Nucleus accumbens (tissue), 56 donors: ENCODE measurements at places on chromosomes 16 and 17.

- no peak for DNase-seq
Observed at GRCh38 chr16:55475919-55476318, 3.1 kb upstream of the MMP2 start.

- no peak for DNase-seq
Observed at GRCh38 chr16:4607841-4608703, 6.6 kb downstream of the UBALD1 start.

- no peak for DNase-seq
Observed at GRCh38 chr16:47774661-47775060, 313.5 kb downstream of the PHKB start.

DNA sequence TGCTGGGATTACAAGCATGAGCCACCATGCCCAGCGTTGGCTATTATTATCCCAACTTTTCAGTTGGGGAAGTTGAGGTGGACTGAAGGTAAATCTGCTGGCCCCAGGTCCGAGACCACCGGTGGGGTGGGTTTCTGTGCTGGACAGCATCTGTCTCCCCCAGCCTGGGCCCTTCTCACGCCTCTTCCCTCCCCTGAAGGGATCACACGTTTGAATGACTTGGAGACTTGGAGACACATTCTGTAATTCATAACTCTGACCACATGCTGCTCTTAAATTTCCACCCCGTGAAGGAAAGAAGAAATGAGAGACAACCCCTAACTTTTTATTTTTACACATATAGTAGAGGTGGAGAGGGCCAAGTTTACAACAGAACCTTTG lies 109.8 kb downstream of the MSI2 start:
- no peak for DNase-seq

GRCh38 chr17:48555258-48556228 lies 10.6 kb upstream of the HOXB2 start:
- DNase-seq = no peak

DNA sequence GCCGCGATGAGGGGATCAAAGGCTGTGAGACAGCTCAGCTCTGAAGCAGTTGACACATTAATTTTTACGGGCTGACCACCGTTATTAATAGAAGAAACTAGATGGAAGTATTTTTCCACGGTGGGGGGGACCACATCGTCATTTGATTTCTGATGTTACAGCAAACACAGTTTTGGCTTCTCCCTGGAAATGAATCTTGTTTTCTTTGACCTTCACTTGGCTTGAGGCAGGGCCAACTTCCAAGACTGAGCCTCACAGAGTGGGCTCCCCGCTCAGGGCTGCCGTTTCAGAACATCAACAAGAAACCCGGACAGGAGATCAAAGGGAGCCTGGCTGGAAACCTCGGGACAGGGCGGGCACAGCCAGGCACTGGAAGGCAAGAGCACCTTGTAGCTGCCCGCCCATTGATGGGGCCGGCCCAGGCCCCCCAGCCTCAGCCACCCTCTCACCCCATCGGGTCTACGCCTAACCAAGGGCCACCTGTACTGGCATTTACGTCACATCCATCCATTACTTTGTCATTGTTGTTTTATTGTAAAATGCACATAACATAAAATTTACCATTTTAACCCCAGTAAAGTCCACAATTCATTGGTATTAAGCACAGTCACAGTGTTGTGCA lies 124.6 kb downstream of the C16orf95 start:
- no peak for DNase-seq

DNA sequence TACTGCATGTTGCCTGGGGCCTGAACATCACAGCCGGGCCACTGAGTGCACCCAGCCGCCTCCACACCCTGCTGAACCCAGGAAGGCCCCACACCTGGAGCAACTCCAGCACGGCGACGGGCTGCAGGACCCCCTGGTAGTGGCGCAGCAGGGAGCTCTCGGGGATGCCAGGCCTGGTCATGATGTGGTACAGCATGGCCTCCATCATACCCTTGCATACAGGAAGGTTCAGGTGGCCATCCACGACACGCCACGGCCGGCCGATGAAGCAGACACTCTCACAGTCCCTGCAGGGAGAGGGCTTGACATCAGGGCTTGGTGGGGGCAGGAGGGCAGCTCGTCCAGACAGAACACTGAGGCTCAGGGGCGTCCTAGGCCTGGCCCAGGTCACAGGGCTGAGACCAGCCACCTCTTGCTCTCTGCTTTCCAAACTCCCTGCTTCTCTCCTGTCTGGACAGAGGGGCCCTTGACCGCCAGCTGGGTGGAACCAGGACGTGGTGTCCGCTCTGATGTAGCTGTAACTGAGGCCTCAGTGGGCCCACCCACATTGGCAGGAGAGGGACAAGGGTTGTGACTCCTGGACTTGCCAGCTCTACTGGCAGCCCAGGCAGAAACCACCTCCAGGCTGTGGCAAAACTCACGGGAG lies 60.3 kb downstream of the IL21R start:
- no peak for DNase-seq

DNA sequence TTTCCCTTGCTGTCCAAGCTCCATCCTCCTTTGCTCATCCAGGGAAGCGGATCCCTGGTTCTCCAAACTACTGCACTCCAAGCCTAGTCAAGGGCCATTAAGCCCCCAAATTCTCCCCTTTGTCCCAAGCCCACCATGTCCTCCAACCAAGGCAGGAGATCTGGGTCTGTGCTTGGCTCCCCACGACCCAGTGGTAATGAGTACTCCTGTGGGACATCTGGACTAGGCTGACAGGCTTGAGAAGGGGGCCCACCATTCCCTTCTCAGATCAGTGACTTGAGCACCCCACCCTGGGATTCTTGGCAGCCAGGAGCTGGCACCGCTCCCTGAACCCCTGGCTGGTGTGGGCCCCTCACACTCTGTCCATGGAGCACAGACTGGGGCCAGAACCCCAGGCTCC lies 17.1 kb downstream of the OSBPL7 start:
- no peak for DNase-seq

DNA sequence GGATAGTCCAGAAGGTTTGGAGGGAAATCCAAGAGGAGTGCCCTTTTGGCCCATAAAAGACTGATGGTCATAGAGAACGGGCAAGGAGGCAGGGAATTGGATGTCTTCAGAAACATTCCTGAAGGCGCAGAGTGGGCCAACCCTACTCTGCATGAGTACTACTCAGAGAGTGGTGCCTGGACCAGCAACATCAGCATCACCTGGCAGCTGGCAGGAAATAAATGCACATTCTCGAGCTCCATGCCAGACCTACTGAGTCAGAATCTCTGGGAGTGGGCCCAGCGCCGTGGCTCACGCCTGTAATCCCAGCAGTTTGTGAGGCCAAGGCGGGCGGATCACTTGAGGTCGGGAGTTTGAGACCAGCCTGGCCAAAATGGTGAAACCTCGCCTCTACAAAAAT lies 27.1 kb upstream of the SLC39A11 start:
- no peak for DNase-seq

GRCh38 chr17:75133001-75133400 lies 1.5 kb upstream of the NT5C start:
- no peak for DNase-seq

DNA sequence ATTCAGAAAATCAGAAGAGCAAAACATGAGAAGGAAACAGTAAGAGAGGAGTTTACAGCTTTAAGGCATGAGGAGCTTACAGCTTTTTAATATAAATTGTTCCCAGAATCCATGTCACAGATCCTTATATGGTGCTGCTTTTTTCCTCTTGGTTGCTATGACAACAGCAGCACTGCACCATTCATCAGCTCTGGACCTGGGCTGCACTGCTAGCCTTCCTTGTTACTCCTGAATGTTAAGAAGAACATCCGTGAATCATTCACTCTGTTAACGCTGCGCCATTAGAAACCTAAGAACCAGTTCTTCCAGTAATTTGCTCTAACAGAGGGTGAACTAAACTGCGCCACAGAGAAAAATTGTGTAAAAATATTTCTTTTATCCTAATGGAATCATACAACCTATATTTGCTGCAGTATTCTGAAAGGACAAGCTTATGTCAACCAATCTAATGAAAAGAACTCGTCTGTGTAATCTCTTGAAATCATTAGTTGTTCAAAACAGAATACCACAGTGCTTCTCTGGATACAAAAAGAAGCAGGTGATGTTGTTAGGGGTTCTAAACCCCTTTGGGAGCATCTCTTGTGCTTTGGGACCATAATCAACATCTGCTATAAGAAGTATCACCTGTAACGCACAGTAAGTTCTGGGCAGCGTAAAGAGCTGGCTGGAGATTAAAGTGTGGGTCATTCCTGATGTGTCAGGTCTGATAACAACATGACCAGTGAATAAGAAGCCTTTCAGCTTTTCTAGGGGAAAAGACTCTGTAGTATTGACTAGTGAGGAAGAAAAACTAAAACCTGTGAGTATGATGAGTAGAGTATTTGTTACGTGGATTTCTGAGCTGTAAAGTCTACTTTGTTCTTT lies 151.2 kb downstream of the TANC2 start:
- DNase-seq = no peak

GRCh38 chr17:4177806-4178205 lies 34.8 kb downstream of the CYB5D2 start:
- DNase-seq = no peak

GRCh38 chr16:88736496-88736895 lies 30.2 kb downstream of the CTU2 start:
- no peak for DNase-seq

DNA sequence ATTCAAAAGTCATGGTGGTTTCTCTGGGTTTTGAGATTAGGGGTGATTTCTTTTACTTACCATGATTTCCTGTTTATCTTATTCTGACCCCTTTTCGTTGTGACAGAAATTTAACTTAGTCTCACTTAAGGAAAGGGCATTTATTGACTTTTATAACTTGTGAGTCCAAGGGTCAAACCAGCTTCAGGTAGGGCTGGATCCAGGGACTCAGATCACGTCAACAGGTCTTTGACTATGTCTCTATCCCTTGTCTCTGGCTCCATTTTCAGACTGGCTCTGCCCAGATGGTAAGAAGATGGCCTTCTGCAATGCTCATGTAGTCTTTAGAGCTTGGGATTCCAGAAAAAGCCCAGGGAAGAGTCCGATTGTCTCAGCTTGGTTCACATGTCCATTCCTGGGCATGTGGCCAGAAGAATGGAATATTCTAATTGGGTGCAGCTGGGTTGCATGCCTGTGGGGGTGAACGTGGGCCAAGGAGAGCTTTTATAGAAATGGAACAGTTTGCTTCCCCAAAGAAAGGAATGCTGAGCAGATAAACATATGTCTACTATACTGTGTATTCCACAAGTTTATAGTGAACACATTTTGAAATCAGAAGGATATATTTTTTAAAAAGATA lies 13.4 kb downstream of the USP43 start:
- no peak for DNase-seq

- DNase-seq = no peak
Observed at GRCh38 chr16:10637337-10638037, 57.1 kb upstream of the EMP2 start.

GRCh38 chr17:45428931-45429338 lies 3.7 kb downstream of the ARHGAP27 start:
- no peak for DNase-seq

DNA sequence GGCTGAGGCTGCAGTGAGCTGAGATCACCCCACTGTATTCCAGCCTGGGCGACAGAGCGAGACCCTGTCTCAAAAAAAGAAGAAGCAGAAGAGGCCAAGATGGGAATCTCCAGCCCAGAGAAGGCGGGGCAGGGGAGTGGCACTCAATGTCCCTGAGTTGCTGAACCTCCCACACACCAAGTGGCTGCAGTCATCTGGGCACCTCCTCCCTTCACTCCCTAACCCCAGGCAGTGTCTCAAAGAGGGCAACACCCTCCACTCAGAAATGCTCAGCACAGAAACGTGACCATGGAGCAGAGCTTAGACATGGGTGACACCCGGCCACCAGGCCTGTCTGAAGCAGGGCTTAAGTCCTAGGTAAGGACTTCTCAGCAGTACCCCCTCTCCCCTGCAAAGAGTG lies 36.3 kb upstream of the BCAR1 start:
- no peak for DNase-seq

- no peak for DNase-seq
Observed at GRCh38 chr16:78953526-78953925, 647.0 kb downstream of the MAF start.

DNA sequence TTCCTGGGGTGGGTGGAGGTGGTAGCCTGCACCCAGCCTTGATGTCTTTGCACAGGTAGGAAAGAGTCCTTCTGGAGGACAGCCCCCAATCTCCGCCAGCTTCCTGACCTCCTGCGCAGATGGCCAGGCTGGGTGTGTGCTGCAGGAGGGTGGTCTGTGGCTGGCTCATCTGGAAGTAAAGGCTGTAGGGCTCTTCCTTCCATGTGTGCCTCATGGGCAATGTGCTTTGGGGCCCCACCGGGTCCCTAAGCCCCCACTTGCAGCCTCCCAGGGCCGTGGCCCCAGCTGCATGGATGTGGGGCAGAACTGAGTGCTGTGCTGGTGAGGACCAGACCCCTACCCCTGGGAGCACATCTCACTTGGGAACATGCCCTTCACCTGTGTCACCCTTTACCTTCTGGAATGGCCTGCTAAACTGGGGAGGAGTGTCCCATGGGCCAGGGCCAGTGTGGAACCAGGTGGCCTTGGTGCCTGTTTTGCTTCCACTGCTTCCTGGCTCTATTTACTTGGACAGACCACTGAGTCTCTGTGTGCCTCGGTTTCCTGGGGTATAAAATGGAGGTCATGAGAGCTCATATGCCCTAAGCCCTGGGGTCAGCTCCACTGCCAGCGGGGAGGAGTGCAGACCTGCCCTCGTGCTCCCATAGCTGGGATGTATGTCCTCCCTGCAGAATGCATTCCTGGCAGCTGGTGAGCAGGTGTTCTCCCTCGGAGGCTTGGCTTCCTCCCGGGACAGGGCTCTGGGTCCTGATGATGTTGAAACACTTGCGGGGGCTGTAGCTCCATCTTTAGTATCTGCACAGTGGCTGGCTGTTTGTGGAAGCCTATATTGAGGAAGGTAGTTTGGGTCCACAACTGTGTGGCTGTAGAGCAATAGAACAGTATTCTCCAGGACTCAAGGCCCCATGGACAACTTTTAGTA lies 18.0 kb downstream of the MPRIP start:
- DNase-seq = no peak

DNA sequence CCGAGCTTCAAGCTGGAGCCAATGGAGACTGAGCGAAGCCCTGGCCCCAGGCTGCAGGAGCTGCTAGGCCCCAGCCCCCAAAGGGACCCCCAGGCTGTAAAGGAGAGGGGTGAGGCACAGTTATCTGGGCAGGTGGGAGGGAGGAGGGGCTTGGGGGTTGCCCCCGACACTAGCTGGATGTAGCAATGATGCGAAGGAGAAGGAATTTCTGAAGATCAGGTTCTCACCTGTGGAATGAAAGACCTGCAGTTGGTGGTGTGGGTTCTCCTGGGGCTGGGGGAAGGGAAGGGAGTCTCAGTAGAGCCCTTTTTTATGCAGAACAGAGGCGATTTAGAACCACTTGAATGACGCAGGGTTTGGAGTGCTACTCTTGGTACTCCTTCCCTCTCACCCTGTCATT lies 1.8 kb downstream of the ZNF263 start:
- DNase-seq = no peak

GRCh38 chr17:42531455-42532354 lies 4.3 kb upstream of the NAGLU start:
- DNase-seq = peak; percentile 15
